ENCODE measurements at places on chromosomes 5 and 9.

- DNase-seq, result no peak
Observed at GRCh38 chr9:38339087-38339486, 53.4 kb upstream of the ALDH1B1 start.

- no peak for DNase-seq
Observed at GRCh38 chr5:121711416-121711815, 140.3 kb upstream of the FTMT start.

- no peak for DNase-seq
Observed at GRCh38 chr5:90226433-90227099, 183.0 kb downstream of the CETN3 start.

DNA sequence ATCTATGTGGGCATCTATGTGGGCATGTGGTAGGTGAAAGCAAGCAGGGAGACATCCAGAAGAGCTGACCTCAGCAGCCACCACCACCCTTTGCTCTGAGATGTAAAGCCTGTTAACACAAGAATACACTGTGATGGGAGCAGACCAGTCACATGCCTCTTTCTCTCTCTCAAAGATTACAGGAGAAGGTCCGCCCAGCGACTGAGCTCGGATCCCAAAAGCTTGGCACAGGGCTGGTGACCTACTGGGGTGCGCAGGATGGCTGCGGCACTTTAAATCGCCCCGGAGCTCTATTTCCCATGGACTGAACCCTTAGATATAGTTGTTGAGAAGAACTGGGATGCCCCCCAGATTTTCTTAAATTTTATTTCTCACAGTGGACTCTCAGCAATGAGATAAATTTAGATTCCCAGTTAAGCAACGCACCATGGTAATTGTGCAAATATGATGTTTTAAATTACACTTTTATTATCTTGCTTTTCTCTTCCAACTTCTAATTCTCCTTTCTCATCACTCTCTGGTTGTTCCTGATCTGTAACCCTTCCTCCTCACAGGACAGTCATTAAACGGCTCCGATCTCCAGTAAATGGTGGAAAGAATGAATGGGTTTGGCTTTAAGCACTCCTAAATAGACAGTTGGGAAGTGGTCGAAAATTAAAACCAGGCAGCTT, 37.7 kb upstream of the ICE1 start:
- DNase-seq, result no peak

- no peak for DNase-seq
Observed at GRCh38 chr5:15645381-15646160, 145.6 kb downstream of the FBXL7 start.

DNA sequence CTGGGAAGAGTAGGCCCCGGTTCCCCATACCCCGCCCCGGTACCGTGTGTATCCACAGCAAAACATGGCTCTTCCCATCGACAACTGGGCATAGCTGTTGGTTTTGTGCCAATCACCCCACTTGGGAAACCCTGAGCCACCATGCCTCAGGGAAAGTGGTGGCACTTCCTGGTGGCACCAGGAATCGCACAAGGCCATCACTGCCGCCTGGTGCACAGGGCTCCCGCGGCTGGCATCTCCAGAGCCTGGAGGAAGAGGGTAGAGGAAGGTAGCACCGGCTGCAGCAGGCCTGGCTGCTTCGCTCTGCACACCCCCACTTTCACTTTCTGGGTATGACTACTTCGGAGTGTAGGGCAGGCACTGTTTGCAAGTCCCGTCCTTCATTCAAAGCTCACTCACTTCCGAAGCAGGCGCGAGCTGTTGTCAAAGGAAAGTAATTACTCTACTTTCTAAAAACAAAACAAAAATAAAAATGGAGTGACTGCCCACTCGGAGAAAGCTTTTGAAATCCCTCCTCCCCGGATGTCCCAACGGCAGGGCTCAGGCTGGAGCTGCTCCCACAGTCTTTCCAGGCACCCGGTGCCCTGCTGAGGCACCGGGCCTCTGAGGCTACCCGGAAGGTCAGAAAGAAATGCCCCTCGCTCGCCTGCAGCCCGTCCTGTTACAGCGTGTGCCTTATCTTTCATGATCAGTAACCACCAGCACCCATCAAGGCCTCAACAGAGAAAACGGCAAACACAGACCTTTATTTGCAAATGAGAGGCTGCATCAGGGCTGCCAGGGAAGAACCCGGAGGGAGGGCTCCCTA, 2.0 kb downstream of the BRD3 start:
- peak; percentile 76 for DNase-seq

GRCh38 chr5:153372425-153373129, 117.9 kb upstream of the GRIA1 start:
- no peak for DNase-seq

DNA sequence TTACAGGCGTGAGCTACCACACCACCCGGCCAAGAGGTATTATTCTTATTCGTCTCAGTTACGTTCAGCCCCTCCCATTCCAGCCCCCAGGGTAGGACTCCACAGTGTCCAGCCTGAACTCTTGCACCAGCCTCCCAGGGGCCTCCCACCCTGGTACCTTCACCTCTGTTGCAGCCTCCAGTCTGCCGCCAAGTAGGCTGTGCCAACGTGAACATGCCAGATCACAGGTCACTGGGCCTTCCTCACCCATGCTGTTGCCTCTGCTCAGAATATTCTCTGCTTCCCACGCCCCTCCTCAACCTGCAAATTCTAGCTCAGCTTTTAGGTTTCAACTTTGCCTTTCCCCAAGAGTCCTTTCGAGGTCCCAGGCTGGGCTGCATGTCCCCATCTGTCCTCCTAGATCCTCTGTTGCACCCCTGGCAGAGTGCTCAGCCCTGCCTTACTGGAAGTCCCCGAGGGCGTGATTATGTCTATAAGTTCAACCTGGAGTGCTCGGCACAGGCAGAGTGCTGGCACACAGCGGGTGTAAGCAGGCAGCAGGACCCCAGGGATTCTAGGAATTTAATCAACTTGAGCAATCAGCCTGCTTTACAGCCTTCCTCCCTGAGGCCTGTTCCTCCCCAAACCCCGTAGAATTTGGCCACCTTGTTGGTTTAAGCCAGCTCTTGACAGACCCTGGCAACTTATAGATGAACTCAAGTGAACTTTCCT, 13.1 kb upstream of the STXBP1 start:
- DNase-seq, result no peak

DNA sequence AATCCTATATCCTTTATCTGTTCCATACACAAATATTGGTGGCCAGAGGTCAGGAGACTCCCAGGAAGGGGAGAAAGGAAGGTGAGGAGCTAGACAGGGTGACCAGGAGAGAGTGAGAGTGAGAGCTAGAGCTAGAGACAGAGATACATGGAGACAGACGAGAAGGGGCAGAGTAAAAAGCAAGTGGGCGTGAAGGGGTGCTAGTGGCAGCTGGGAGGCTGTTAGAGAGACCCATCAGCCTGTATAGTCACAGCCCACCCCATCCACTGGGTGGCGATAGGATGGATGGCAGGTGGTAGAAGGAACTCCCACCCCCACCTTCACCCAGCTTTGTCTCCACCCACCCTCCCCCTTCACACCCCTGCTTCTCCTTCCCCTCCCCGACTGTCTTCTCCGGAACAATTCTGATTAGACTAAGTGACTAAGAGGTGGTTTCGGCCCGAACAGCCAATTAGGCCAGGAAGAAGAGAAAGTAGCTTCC, 32.8 kb downstream of the PCDH1 start:
- no peak for DNase-seq

DNA sequence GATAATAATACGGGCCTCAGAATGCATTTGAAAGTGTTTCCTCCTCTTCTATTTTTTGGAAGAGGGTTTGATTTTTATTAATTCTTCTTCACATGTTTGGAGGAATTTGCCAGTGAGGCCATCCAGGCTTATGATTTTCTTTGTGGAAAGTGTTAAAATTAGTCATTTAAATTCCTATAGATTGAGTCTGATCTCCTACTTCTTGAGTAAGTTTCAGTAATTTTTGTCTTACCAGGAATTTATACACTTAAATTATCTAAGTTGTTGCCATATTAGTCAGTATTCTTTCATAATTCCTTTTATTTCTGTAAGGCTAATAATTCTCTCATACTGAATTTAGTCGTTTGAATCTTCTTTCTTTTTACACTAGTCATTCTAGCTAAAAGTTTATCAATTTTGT, 25.2 kb upstream of the HAPLN1 start:
- no peak for DNase-seq

DNA sequence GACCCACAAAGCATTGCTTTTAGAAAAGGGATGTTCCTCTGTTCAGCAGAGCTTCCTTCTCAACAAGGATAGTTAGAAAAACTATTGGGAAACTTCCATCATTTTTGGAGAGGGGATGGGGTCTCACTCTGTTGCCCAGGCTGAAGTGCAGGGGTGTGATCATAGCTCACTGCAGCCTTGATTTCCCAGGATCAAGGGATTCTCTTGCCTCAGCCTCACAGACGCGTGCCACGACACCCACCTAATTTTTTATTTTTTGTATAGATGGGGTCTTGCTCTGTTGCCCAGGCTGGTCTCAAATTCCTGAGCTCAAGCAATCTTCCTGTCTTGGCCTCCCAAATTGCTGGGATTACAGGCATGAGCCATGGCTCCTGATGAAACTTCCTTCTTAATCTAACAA, 34.8 kb downstream of the PHAX start:
- no peak for DNase-seq
